NCI-H2107 (cell line): ENCODE measurements at places on chromosomes 2 and 18.

DNA sequence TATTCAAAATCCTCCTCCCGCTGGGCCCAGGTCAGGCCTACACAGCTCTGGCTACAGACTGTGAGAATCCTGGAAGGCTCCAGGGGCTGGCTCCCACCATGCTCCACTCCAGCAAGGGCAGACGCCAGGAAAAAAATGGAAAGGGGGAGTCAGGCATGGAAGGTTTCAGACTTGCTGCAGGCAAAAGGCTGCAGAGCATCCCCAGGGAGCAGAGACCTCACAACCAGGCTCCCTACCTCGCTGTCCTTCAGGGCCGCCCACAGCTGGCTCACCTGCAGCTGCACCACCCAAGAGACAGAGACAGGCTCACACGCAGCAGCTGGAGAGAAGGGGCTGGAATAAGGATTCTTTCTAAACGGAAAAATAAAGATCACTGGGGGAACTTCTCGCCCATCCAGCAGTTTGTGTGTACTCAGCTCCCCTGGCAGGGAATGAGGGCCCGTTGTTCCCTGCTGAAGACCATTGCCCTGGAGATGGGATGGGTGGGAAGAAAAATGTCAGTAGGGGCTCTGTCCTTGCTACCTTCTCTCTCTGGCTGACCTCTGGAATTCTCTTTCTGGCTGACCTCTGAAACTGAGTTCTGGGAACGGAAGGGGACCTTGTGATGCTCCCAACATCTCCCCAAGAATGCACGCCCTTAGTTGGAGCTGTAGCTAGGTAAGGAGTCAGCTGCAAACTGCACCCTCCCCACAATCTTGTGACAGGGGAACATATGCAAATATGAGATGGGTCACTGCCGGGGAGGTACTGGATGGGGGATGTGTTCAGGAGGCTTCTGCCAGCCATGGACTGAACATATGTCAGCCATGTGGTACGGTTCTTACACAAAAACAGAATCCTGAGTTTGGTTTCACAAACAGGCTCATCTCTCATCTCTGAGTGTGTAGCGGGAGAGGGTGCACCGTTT is 34.5 kb downstream of the BCL2 start:
- DNase-seq, result no peak

GRCh38 chr2:113370478-113371091 is 66.9 kb upstream of the ZNG1B start:
- no peak for DNase-seq

DNA sequence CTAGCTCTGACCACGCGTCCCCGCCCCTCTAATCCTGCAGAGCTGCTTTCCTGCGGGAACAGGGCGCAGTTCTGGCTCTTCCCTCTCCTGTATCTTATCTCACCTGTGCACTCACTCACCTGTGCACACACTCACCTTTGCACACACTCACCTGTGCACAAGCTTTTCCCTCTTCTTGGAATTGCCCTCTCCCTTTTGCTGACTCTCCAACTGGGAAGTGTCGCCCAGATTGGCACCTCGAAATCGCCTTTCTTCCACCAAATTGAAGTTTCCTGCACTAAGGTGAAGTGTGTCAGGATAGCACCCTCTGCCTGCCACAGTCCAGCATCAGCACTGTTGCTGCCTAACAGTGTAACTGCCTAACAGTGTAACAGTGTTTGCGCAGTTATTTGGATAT is 566 bp upstream of the CMPK2 start:
- DNase-seq, result no peak

GRCh38 chr2:130334026-130334425 is 8.7 kb upstream of the IMP4 start:
- no peak for DNase-seq

DNA sequence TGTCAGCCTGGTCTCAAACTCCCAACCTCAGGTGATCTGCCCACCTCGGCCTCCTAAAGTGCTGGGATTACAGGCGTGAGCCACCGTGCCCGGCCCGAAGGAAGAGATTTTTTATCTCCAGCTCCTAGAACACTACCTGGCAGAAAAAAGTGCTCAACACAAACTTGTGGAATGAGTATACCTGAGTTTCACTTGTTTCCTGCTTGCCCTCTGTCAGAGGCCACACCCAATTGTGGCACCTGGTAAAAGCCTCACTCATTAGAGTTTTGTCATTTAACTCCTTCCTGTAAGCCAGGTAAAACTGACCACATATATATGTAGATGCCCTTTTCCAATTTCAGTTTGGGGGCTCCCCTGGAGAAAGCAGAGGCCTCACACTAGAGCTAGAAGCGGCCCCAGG is 42.2 kb upstream of the RTN4 start:
- no peak for DNase-seq

DNA sequence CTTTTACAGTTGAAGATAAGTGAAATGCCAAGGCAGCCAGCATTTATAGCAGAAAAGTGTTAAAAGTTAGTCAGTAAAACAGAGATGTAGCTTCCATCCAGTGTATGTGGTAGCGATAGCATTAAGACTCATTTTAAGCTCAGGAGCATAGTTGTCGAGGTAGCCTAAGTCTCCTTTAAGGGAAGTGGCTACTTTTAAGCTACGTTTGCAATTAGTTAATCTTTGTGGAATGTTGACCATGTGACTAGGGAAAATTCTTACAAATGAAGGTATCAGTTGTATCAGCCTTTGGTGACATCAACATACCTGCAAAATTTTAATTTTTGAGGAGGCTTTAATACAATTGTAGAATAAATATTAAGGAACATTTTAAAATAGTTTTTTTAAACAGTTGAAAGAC is 61.9 kb downstream of the LHCGR start:
- no peak for DNase-seq

- no peak for DNase-seq
These were observed 689.8 kb upstream of the NXPH2 start for GRCh38 chr2:139469985-139470384.

GRCh38 chr18:58694720-58695468 is 23.6 kb downstream of the MALT1 start:
- no peak for DNase-seq

- no peak for DNase-seq
These were observed 114.9 kb downstream of the GLI2 start for GRCh38 chr2:120850551-120850950.
